ENCODE measurements at places on chromosomes 16 and 17.

GRCh38 chr17:43966276-43966675 is 12.5 kb upstream of the PYY start:
- no peak for DNase-seq

DNA sequence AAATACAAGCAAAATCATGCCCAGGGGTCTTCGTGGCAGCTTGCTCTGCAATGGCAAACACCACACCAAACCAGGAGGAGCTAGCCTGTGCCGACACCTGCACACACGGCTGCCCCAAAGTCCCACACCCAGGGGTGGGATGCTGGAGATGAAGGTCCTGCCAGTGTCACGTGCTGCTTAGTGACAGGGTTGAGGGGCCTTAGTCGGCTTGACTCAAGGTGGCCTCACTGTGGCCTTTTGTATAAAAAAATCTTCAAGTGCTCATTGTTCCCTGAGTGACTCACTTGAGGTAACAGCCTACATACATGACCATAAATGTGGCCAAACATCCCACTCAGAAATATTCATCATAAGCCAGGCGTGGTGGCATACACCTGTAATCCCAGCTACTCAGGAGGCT is 7.3 kb downstream of the TRIM65 start:
- DNase-seq = no peak

DNA sequence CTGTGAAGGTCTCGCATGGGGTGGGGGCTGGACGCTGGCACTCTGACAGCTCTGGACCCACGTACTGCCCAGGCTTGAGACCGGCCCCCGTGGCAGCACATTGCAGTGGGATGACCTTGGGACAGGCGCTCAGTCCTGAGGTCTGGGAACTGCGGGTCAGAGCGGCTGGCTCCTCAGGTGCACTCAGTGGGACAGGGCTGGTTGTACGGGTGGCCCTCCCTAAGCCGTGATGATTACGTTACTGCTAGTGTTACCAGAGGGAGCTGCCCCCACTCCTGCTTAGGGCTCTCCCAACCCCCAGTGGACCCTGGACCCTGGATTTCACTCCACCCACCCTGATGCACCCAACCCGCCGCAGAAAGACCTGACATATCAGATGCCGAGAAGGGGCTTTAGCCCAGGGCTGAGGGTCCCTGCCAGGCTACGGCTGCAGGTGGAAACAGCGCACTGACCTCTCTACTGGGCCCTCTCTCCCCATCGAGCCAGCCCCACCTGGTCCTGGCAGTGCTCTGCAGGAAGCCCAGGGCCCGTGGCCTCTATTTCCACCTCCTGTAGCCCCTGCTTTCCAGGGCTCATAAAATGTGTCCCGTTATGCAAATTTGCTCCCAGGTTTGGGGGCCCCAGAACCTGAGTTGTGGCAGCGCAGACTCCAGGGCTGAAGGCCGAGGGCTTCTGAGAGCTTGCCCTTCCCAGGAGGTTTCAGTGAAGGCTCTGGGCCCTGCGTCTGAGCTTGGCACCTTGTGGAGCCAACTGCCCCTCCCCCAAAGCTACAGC is 77.2 kb downstream of the RTN4RL1 start:
- DNase-seq = no peak

- peak; percentile 90 for DNase-seq
Measured at GRCh38 chr17:80889231-80890195, 102.1 kb upstream of the CHMP6 start.

DNA sequence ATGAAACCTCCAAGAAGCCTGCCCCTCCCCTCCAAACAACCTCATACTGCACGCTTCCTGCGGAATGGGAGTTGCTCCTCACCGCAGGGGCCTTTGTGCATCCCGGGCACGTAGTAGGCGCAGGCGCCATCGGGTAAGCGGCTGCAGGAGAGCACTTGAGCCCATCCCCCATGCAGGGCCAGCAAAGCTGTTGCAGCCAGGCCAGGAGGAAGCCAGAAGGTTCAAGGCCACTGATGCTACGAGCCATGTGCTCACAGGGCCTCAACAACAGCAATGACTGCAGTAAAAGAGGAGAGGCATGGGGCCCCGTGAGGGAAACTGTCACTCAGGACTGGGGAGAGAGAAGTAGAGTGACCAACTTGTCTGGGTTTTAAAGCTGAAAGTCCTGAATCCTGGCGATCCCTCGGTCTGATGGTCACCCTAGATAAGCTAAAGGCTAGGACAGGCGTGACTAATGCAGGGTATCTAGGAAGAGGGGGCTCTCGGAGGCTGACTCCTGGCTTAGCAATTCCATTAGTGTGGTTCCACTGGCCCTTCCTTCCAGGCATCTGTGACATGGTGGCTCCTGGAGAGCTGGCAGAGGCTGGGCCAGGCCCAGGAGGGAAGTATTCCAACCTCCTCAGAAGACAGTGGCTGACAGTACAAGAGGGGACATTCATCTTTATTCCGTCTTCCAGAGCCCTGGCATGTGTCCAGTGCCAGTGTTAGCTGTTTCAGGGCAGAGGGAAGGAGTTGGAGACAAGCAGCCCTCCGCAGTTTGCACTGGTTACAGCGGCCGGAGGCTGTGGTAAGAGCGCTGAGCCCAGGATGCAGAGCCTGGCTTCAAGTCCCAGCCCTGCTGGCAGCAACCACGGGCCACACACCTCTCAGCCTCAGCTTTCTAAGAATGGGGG is 20.8 kb downstream of the GOSR2 start:
- no peak for DNase-seq

- peak; percentile 70 for DNase-seq
Measured at GRCh38 chr16:27481282-27481934, 68.3 kb downstream of the GTF3C1 start.

DNA sequence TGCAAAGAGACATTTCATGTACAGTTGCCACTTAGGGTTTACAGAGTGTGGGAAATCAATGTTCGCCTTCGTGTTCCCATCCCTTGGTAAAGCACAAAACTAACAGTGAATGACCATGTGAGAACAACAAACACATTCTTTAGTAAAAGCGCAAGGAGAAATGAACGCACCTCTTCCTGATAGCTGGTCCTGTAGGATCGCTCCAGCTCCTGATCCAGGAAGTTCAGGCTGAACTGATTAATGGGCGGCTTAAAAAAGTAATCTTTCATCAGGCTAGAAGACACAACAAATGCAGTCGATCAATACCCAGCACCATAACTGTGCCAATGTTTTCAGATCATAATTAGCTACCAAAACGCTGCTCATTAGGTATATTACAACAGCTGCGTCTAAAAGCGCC is 108.3 kb upstream of the CREBBP start:
- no peak for DNase-seq

GRCh38 chr17:43547659-43548256 is 1.6 kb upstream of the ETV4 start:
- DNase-seq = no peak

- no peak for DNase-seq
Measured at GRCh38 chr16:77172951-77173350, 18.0 kb upstream of the MON1B start.

DNA sequence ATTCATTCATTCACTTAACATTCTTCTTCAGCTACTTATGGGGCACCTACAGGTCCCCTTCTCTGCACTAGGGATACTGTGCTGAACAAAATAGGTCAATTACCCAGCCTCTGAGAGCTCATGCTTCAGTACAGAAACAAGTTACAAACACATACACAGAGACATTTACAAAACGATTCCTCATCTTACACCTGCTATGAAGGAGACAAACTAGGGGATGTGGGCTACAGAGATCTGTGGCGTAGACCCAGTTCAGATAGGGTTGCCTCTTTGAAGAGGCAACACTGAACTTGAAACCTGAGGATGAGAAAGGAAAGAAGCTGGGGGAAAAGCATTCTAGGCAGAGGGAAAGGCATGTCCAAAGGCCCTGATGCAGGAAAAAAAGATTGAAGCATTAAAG is 5.2 kb downstream of the IL21R start:
- no peak for DNase-seq

- no peak for DNase-seq
Measured at GRCh38 chr16:82535262-82535661, 91.5 kb upstream of the CDH13 start.

DNA sequence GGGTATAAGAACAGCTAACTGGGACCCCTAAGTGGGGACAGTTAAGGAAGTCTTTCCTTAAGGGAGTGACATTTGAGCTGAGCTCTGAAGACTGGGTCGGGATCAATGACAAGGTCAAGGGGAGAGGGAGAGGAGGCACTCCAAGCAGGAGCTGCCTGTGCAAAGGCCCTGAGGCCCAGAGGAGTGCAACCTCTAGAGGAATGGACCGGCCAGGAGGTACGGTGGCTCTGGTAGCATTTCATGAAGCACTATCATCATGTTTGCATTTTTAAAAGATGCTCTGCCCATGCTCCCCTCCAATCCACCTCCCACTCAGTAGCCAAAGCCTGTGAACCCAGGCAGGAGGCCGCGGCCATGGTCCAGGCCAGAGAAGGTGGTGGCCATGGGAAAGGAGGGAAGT is 27.4 kb downstream of the RBFOX3 start:
- no peak for DNase-seq

GRCh38 chr17:55818451-55819375 is 67.9 kb downstream of the PCTP start:
- DNase-seq = no peak

DNA sequence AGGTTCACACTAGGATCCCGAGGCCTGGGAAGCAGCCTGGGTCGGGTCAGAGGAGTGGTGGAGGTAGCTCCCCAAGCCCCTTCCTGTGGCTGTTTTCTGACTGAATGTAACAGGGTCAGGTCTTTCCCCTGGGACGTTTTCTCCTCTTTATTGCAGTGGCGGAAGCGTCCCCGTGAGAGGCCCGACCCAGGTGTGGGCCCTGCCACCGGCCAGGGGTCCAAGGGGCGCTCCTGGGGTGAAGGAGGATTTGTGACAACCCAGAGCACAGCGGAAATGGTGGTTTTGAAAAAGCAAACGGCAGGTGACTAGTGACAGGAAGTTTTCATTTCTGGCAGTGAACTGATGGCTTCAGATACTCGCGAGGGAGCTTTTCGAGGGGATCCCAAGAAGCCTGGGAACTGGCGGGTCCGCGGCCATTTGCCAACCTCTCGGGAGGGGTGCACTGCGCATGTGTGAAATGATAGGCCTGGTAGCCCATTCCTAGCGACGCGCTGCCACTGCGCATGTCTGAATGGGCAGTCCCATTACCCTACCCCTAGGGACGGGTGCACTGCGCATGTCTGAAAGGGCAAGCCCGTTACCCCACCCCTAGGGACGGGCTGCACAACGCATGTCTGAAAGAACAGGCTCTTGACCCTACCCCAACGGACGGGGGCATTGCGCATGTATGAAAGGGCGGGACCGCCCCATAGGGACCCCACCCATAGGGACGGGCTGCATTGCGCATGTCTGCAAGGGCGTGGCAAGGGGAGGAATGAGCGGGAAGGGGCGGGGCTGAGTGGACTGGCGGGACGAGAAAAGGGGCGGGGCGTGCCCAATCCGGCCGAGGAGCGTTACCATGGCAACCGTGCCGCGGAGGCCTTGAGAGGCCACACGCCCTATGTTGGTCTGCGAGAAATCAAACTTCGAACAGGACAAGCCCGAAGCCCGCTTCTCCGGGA is 1747.9 kb downstream of the TP53TG3F start:
- peak; percentile 60 for DNase-seq

- no peak for DNase-seq
Measured at GRCh38 chr17:18362698-18363100, 651 bp downstream of the SHMT1 start.

- DNase-seq = peak; percentile 11
Measured at GRCh38 chr17:5942687-5943086, 127.5 kb upstream of the WSCD1 start.

DNA sequence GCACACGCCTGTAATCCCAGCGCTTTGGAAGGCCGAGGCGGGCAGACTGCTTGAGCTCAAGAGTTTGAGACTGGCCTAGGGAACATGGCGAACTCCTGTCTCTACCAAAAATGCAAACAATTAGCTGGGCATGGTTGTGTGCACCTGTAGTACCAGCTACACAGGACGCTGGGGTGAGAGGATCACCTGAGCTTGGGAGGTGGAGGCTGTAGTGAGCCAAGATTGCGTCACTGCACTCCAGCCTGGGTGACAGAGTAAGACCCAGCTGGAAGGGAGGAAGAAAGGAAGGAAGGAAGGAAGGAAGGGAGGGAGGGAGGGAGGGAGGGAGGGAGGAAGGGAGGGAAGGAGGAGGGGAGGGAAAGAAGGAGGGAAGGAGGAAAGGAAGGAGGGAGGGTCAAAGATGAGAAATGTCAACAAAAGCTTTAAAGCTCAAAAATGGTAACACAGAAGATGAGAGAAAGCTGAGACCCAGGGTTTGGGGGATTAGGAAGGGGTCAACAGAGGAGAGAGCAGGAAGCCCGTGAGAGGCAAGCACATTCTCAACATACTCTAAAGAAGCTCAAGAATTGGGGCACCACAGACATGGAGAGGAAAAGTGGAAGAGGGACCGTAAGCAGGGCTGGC is 5.0 kb upstream of the KRT19 start:
- peak; percentile 10 for DNase-seq

DNA sequence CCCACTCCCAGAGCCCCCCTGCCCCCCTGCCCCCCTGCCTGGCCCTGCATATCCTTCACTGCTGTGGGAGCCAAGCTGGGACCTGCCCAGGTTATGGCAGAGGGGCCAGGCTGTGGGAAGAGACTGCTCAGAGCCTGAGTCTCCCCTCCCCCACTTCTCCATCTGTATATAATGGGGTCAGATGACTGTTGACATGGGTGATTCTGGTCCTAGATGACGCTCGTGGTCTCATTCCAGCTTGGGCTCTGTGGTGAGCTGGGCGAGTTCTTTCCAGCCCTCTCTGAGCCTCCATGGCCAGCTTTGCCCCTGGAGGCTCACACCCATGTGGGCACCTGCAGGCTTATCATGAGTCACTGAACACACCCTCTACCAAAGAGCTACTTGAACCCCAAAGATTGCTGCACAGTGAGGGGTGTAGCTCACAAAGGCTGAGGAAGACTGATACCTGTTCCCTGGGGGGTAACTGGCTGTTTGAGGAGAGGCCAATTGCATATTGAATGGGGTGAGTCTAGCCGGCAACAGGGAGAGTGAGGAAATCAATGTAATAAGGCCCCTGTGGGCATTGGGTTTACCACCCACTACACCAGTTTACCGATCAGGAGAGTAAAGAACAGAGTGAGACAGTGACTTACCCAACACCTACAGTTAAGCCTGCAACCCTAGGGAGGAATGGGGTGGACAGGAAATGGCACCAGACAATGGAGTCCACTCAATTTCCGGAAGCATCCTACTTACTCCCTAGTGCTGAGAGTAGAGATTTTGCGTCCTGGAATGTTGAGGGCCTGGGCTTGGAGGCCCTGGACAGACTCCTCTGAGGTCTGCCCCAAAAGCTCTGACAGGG is 4.2 kb upstream of the SREBF1 start:
- no peak for DNase-seq

DNA sequence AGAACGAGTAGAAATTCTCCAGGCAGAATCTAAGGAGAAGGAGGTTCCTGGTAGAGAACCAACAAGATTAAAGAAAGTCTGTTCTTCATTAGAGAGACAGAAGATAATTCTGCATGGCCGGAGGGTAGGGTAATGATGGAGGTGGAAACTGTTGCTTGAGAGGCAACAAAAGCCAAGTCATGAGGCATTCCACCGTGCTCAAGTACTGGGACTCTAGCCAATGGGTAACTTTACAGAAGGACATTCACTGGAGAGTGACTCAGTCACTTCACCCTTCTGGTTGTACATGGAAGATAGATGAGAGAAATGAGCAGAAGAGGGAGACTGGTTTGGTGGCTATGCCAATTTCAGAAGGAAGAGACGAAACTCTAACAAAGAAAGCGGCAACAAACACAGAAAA is 53.6 kb upstream of the ANKFN1 start:
- DNase-seq = no peak

GRCh38 chr17:28928061-28928460 is 23.3 kb downstream of the PHF12 start:
- DNase-seq = no peak

Measured in chondrocyte (in vitro differentiated cells).